8988T (cell line): ENCODE measurements at places on chromosomes 6 and 20.

- DNase-seq, result no peak
Observed at GRCh38 chr6:75893058-75893775, 144.2 kb downstream of the MYO6 start.

- no peak for DNase-seq
Observed at GRCh38 chr6:89669002-89669401, 30.5 kb upstream of the LYRM2 start.

DNA sequence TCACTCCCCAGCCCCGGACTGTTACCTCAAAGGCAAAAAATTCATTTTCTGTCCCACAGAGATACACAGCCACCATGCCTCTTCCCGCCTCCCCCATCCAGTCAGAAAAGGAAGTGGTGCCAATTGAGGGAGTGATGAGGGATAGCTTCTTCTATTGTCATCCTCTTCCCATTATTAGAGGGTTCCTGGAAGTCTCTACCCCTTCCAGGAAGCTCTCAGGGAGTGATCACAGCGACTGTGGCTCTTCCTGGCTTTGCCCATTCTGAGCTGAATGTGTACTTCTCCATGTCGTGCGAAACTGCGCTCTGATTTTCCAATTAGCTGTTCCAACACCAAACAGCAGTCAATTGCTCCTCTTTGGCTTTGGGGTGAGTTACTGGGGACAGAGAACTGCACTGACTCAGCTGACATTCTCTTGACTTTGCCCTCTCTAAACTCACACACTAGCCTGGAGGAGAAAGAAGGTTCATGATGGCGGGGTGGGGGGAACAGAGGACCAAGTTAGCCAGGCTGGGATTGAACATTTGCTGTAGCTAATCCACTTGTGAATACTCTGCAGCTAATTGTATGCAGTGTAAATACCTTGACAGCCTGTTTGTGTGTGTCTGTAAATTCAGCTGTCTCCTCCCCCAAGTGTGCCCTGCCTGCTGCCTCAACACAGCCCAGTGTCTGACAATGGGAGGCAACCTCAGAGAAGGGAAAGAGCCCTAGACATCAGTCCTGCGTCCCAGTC, 2.4 kb upstream of the MDGA1 start:
- DNase-seq, result no peak

GRCh38 chr6:27591699-27592480, 119.0 kb upstream of the ZNF184 start:
- no peak for DNase-seq

DNA sequence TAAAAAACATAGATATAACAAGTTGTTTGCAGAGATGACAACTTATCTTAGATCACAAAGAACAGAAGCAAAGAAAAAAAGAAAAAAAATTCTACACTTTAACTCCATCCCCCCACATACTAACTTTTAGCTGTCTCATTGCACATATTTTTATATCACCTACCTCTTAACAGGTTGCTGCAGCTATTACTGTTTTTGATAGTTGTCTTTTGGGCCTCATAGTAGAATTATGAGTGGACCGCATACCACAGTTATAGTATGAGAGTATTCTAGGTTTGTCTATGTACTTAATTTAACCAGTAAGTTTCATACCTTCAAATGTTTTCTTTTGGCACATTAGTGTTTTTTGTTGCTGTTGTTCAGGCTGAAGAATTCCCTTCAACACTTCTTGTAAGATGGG, 12.3 kb downstream of the RSPH3 start:
- DNase-seq, result no peak

DNA sequence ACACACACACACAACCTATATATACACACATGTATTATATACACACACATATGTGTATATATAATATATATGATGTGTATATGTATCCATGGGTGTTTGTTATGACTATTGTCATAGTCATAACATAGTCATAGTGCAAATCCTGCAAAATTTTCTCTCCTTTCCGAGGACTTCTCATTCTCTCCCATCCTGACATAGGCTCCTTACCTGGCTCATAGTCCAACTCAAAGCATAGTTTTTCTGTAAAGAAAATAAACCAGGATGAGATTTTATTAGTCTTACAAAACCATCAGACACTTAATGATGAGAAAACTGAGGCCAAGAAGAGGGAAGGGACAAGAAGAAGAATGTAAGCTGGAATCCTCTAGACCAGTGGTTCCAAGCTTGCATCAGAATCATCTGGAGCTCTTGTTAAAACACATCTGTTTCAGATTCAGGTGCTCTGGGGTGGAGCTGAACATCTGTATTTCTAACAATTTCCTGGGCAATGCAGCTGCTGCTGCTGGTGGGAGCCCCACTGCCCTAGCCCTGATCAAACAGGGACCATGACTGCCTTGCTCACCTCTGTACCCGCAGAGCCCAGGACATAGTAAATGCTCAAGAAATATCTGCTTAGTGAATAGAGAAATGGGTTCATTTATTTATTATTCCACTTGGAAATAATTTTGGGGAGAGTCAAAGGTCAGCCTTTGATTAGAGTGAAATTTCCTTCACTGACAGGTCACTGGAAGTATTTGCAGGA, 5.3 kb downstream of the TRIM10 start:
- no peak for DNase-seq

DNA sequence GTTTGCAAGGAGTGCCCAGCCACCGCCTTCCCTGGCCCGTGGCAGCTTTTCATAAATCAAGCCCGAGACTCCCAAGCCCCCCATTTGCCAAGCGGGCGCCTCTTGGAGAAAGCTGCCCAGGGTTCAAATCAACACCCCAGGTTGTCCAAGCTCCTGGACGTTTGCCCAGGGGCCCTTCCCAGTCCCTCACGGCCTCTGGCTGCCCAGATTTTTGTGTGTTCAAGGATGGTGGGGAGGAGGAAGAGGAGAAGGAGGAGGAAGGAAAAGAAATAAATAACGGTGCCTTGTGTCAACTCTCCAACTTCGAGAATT, 20.6 kb upstream of the NFATC2 start:
- DNase-seq, result no peak

DNA sequence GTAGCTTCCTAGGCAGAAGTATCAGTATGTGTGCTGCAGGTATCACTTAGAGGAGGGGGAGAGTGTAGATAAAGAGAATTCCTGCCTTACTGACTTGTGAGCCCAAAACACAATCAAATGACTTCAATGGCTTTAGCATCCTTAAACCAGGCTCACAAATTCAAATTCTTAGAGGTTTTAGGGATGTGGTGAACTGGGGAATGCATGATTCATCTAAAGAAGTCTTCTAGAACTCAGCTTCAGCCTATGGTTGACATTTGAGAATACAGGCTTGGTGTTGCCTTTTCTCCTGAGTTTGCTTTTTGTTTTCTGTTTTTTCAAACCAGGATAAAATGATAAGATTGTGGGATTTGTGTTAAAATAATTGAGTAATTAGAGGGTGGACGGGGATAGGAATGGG, 14.4 kb downstream of the SNRPC start:
- DNase-seq, result no peak

- no peak for DNase-seq
Observed at GRCh38 chr20:19047951-19048296, 164.5 kb upstream of the SLC24A3 start.

DNA sequence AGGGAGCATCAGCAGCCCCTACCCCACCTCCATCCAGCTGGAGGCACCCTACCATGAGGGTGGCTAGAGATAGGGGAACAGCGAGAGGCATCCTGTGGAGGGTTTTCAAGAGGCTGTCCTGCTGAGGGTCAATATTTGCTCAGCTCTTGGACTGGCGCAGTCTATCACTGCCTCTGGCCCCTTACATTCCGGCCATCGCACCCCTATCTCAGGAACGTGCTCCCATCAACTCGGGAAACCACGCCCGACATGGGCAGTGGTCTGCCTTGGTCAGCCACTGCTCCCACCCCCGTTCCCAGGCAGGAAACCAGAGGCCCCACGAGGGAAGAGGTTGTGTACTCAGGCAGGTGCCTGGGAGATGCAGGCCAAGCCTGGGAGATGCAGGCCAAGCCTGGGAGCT, 57.9 kb downstream of the VEGFA start:
- no peak for DNase-seq

- DNase-seq, result no peak
Observed at GRCh38 chr6:14804785-14805210, 441.1 kb upstream of the JARID2 start.

- DNase-seq, result no peak
Observed at GRCh38 chr6:103079867-103080266, 1686.4 kb downstream of the GRIK2 start.

DNA sequence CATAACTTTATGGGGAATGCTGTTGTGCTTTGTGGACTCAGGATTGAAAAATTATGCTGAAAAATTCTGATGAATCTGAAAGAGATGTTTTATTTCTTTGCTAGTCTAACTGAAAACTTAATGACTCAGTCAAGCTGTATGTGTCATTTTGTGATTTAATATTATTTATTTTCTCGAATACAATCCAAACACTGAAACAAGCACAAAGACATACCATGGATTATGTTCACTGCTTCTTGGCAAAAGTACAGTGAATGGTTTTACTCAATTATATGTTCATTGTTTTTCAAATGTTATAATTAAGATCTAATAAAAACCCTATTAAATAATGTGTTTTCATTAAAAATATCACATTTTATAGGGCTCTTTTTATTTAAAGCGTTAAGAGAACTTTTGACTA, 330.6 kb upstream of the EPHA7 start:
- no peak for DNase-seq

GRCh38 chr6:104526376-104526775, 333.3 kb downstream of the HACE1 start:
- DNase-seq, result no peak

GRCh38 chr6:113969888-113970804, 802 bp downstream of the HDAC2 start:
- peak; percentile 23 for DNase-seq

- no peak for DNase-seq
Observed at GRCh38 chr6:18386298-18386976, 713 bp upstream of the RNF144B start.

DNA sequence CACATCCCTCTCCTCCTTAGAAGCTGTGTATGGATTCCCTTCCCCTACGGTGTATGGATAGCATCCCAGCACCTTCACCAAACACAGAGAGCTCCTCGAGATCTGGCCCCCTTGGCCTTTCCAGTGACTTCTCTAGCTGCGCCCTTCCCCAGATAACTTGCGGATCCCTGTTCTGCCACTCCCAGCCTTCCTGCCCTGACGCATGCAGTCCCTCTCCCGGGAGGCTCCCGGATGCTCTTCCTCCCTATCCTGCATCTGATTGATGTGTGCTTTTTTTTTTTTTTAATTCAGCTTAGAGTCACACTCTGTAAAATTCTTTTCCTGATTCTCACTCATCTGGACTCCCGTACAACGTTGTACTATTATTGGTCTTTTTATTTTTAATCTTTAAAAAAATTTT, 44.8 kb downstream of the GCNT2 start:
- DNase-seq, result no peak

- DNase-seq, result no peak
Observed at GRCh38 chr6:117477988-117478852, 4.3 kb upstream of the DCBLD1 start.

DNA sequence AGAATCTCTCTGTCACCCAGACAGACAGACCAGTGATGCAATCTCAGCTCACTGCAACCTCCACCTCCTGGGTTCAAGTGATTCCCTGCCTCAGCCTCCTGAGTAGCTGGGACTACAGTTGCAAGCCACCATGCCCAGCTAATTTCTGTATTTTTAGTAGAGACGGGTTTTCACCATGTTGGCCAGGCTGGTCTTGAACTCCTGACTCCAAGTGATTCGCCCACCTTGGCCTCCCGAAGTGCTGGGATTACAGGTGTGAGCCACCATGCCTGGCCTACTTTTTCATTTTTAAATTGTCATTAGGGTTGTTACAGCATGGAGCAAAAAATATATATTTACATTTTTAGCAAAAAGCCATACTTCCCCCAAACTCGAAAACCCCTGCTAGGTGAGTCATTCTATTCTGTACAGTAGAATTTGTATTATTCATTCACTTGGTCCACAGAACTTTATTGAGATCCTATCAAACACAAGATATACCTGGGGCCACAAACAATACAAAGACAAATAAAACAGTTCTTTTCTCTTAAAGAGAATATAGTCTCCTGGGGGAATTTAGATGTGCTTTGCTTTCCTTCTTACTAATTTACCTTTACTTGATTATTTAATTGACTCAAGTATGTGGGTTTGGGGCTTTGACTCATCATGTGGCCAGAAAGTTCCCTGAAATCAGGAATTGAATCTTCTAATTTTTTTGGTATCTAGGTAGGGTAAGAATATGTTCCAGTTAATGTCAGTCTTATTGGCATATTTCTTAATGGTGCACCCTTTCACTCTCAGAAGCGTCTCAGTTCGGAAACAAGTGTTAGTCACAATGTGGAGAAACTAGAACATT, 16.6 kb upstream of the CCND3 start:
- no peak for DNase-seq

DNA sequence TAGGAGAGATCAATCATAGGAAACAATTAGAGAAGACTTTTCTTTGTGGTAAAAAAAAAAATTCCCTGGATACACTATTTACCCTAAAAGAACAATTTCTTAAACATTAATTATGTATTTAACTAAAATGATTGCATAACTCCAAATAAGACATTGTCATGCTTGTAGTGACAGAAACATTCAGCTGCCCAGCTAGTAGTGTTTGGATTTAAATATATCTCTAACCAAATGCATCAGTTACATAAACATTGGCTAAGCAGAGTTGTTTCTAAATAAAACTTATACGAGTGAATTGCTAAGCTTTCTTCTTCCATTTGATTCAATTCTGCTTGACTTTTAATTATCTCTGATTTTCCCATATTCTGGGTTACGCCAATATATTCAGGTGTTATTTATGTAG, 23.7 kb downstream of the MLIP start:
- no peak for DNase-seq

DNA sequence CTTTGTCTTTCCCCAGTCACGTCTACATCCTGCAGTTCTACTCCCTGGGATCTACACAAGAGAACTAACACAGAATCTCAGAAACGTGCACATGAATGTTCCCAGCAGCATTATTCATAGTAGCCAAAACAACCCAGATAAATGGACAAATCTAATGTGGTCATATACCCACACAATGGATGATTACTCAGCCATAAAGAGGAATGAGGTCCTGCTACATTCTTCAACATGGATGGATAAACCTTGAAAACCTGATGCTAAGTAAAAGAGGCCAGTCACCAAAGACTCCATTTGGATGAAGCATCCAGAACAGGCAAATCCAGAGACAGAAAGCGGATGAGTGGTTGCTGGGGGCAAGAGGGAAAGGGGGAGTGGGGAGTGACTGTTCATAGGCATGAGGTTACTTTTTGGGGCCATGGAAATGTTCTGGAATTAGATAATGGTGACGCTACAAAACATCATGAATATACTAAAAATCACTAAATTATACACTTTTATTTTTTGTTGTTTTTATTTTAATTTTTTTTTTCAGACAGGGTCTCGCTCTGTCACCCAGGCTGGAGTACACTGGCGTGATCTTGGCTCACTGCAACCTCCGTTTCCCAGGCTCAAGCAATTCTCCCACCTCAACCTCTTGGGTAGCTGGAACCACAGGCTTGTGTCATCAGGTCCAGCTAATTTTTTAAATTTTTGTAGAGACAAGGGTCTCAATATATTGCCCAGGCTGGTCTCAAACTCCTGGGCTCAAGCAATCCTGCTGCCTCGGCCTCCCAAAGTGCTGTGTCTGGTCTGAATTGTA, 50.8 kb upstream of the DSN1 start:
- DNase-seq, result no peak
